ENCODE measurements at places on chromosomes 5 and 9.

DNA sequence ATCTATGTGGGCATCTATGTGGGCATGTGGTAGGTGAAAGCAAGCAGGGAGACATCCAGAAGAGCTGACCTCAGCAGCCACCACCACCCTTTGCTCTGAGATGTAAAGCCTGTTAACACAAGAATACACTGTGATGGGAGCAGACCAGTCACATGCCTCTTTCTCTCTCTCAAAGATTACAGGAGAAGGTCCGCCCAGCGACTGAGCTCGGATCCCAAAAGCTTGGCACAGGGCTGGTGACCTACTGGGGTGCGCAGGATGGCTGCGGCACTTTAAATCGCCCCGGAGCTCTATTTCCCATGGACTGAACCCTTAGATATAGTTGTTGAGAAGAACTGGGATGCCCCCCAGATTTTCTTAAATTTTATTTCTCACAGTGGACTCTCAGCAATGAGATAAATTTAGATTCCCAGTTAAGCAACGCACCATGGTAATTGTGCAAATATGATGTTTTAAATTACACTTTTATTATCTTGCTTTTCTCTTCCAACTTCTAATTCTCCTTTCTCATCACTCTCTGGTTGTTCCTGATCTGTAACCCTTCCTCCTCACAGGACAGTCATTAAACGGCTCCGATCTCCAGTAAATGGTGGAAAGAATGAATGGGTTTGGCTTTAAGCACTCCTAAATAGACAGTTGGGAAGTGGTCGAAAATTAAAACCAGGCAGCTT, 37.7 kb upstream of the ICE1 start:
- no peak for DNase-seq

GRCh38 chr9:306907-307306, 92.2 kb downstream of the DOCK8 start:
- no peak for DNase-seq

- DNase-seq = no peak
These were observed 126.8 kb upstream of the STC2 start for GRCh38 chr5:173454736-173455598.

GRCh38 chr5:138449501-138450239, 10.8 kb downstream of the REEP2 start:
- no peak for DNase-seq

GRCh38 chr9:133147412-133148198, 16.1 kb downstream of the GBGT1 start:
- DNase-seq = no peak

GRCh38 chr9:111914749-111915424, 18.3 kb downstream of the UGCG start:
- no peak for DNase-seq

- DNase-seq = no peak
These were observed 31.0 kb downstream of the ADAM19 start for GRCh38 chr5:157544623-157544989.

DNA sequence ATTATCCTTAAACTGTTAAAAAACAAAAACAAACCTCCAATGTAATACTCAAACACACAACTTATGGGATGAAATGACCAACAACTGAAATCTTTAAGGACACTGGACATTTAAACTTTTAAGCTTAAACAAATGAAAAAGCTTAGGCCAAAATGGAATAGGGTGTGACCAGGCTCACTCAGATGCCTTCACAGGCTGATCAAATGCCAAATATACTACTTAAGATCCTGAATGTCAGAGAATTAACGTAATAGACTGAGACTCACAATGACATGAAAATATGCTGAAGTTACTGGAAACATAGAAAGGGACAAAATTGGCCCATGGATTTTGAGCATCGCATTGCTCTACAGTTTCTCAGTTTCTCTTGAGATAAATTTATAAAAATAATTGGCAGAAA, 286.8 kb downstream of the ADAMTS6 start:
- no peak for DNase-seq

DNA sequence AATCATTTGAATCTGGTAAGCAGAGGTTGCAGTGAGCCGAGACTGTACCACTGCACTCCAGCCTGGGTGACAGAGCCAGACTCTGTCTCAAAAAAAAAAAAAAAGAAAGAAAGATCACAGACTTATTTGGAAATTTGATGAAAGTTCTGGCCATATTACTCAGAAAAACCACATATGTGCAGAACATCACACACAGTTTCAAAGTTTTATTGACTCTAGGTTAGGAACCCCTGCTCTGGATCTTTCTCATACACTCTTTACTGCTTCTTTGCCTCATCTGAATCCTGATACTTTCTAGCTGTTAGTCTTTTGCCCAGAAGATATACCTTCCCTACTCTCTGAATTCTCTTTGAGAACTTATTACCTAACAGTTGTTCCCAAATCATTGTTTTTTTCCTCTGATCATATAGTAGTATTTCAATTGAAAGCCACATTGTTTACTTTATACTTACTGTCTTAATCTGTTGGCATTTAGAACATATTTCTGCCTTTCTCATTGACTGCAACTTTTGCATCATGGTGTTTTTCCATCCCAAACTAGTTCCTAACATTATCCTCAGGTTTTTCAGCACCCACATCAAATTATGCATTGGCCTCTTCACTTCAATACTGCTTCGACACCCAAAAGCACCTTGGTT, 68.7 kb downstream of the LNPEP start:
- DNase-seq = no peak

DNA sequence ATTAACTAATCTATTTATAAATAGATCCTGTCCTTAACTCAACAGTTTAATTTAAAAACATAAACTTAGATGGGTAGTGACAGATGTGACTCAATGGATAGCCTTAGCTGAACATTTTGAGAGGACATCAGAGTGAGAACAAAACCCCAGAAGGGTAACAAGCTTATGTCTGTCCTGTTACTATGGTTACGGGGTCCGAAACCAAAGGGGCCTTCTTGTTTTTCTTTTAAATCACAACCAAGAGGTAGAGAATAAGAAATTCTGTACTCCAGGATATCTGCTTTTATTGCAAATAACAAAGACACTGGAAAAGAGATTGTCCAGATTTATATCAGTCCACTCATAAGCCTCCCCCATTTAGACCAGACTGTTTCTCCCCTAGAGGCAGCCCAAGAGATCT, 612.1 kb downstream of the MTRR start:
- DNase-seq = no peak

DNA sequence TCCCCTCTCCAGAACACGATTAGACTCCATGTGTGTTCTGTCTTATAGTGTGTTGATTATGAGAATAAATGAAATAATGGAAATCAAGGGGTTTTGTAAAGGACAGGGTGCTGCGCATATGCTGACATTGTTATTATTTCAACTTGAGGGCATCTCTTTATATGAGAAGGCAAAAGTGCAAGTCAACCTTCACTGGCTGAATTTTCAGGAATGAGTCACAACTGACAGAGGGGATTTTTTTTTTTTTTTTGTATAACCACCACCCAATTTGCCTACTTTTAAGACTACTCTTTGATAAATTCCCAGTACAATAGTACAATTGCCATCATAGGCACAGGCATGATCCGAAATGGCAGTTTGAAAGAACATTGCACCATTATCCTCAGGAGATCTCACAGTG, 419.2 kb upstream of the NMUR2 start:
- DNase-seq = no peak

DNA sequence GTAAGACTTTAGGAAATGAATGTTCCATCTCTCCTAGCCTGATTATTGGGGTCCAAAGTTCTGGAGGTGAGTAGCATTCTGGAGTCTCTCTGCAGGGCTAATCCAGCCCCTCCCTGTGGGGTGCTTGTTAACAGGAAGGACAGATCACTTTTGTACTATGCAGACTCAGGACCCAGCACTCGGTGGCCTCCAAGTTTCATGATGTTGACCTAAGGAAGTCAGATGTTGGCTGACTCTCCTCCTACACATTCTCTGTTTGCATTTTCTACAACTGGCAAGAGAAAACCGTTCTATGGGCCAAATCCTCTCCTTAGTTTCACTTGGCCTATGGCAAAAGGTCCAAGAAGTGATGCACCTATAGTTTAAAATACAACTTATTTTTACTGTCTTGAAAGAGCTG, 5.5 kb upstream of the PDE8B start:
- no peak for DNase-seq
